ENCODE measurements at places on chromosomes 1 and 21. TPM values are rescaled to one million over a fixed set of nuclear protein-coding genes. Genes with fewer than 3 reads are reported as not detected.

Gene LRRN2
- 7.7 TPM for total RNA-seq

Gene RNF186
- total RNA-seq: not detected

Gene PTPRF
- total RNA-seq: 39.1 TPM

Gene ADGRL2
- 120 TPM for total RNA-seq

Gene CYP4Z1
- 0.41 TPM for total RNA-seq

Gene VSIG8
- total RNA-seq: not detected

Gene AMPD1
- not detected for total RNA-seq

Gene ZDHHC18
- total RNA-seq: 5.7 TPM

Gene ARL8A
- total RNA-seq: 99.1 TPM

Gene GNAT2
- total RNA-seq: not detected

Gene WNT2B
- total RNA-seq: 2.0 TPM

Gene COL24A1
- 1.6 TPM for total RNA-seq

Gene ST6GALNAC3
- 14.3 TPM for total RNA-seq

Gene OR2T4
- not detected for total RNA-seq

Gene PTGFR
- total RNA-seq: 7.7 TPM

Gene RPE65
- total RNA-seq: 0.41 TPM

Gene SLFNL1
- 0.82 TPM for total RNA-seq
